Fibroblast of skin of scalp (primary cell): ENCODE measurements at places on chromosomes 13 and 19.

DNA sequence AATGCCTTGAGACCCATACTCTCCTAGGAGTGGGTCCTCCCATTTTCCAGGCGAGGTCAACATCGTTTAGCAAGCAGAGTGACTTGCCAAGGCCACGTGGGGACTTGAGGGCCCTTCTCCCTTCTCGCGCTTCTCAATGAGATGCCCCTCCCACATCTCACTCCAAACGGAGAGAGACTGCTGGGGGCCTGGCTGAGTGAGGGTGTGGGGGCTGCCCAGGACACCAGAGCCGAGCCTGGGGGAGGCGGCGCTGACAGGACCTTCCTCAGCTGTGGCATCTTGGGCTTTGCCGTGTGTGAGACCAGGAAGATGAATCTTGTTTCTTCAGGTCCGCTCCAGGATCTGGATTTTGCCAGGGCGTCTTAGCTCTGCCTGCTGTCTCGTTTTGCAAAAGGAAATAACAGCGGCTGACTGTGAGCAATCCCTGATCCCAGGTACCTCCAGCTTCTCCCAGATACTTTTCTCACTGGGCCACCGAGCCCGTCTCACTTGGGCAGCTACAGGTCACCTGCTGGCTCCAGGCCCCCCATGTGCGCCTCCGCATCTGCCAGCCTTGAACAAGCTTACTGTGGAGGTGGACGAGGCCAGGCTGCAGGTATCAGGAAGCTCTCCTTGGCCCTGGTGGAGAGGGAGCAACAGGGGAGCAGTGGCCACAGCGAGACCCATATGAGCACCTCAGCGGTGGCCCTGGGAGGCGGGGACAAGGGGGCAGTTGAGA is 6.0 kb downstream of the COX6B2 start:
- DNase-seq = no peak

- DNase-seq = no peak
Measured at GRCh38 chr13:92196591-92197256, 798.3 kb downstream of the GPC5 start.

GRCh38 chr13:101892296-101892695 is 439.8 kb downstream of the ITGBL1 start:
- DNase-seq = no peak

GRCh38 chr19:39237200-39238184 is 7.3 kb downstream of the IFNL3 start:
- no peak for DNase-seq

DNA sequence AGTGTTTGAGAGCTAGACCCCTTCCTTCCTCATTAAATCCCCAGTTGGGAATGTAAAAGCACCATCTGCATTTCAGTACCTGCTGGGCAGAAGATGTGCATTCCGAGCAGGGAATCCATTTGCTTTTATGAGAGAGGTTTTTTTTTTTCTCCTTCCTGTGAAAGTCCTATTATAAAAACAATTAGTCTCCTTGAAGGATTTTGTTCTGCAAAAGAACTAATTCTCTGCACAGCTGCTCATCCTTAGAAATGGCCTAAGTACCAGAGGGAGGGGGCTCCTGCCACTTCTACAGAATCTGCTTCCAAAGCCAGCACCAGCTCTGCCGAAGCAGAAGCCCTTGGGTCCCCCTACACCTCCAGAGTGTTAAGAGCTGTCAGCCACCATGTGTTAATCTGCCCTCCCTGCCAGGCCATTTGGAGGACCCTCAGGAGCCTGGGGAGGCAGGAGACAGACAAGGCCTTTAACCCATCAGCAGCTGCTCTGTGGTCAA is 36.4 kb upstream of the SERPINE3 start:
- no peak for DNase-seq

DNA sequence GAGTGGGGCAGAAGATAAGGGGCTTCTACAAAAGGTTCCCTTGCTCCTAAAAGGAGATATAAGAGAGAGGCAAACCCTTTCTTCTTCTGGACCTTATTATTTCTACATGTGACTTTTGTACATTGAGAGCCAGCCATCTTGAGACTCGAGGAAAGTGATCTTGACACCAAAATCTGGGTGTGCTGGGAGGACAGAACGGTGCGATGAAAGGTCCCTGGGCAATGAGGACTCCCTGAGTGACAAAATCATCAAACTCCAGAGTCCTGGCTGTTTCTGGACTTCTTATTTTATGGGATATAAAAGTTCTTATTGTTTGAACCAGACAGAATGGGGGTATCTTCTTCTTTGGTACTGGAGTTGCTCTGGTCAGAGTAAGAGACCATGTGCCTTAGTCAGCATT is 411.0 kb downstream of the ZNF536 start:
- no peak for DNase-seq

- DNase-seq = no peak
Measured at GRCh38 chr13:49165798-49166752, 54.1 kb upstream of the MLNR start.

DNA sequence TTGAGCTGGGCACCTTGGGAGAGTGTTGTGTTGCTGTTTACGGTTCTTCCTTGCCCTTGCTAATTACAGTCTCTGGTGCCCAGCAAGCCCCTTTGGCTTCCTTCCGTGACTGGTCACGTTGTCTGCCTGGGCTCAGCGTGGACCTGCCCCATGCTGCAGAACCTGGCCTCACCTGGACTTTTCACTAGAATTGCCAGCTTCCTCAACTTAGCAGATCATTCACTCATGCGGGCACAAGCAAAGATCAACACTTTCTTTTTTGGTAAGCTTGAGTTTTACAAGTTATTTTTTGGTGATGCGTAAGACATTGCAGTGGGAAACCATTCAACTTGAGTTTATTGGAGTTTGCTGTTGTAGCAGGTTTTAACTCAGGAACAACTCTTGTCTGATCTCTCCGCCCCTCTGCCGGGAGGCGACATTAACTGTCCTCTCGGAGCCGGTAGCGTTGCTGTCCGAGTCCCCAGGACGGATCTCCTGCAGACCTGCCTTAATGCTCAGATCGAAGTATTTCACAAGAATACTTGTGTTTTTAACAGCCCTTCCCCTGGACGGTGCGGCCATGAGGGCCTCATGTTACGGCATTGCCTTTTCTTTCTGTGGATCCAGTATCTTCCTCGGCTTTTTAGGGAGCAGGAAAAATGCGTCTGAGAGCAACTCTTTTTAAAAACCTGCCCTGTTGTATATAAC is 15.7 kb upstream of the TEX29 start:
- no peak for DNase-seq

GRCh38 chr19:37874784-37875183 is 31.6 kb downstream of the WDR87 start:
- no peak for DNase-seq
